ENCODE measurements at places on chromosomes 12 and 14.

DNA sequence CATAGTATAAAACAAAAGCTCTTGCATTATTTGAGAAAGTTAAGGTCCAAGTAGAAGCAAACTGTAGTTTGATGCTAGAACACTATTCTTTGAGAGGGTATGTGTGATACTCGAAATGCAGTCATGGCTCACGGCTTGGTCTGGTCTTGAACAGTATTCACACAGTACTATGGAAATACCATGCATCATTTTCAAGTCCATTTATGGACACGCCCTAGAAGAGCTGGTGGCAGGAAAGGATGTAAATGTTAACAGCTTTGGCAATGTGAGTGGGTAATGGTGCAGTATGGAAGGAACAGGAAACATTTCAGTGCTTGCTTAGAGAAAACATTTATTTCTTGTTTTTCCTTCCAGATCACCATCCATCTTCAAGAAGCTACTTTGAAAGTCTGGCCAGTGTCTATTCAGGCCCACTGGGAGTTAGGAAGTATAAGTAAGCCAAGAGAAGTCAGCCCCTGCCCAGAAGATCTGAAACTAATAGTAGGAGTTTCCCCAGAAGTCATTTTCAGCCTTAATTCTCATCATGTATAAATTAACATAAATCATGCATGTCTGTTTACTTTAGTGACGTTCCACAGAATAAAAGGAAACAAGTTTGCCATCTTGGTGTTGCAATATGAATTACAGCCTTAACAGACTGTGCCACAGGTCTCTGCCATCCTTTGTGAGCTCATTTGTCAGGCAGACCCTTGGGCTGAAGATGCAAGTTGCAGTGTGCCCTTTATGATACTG lies 5.7 kb upstream of the AKAP5 start:
- DNase-seq: no peak

DNA sequence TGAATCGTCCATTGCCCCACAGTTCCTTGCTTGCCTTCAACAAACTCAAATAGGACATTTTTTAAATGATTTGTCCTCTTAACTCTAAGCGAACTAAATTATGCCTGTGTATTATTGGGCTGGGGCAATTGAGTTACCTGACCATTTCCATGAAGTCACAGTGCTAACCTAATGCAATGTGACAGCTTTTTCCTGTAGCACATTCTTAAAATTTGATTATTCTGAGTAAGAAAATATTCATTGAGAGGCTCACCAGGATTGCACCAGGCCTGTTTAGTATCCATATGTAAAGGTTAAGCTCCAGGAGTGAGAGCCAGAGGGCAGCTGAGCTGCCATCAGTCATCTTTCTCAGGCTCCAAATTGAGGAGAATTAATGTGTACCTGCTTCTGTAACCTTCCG lies 90.9 kb downstream of the GPR65 start:
- no peak for DNase-seq

GRCh38 chr12:71142016-71142415 lies 15.8 kb downstream of the TSPAN8 start:
- DNase-seq: no peak

GRCh38 chr12:18908191-18908590 lies 170.3 kb downstream of the CAPZA3 start:
- no peak for DNase-seq

- no peak for DNase-seq
These were observed 27.9 kb downstream of the ACTN1 start for GRCh38 chr14:68951035-68951797.

DNA sequence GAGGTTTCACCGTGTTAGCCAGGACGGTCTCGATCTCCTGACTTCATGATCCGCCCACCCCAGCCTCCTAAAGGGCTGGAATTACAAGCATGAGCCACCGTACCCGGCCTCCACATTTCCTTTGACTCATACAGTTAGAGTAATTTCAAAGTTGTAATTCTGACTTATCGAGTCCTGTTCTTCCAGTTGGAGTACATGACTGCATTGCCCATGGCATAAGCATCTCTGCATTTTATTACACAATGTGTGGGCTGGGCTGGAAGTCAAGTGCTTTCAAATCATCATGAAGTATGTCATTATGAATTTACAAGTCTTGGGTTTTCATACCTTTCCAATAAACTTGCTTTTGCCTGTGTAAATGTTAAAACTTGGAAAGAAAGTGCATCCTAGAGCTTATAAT lies 1295.7 kb upstream of the FLRT2 start:
- DNase-seq: no peak

DNA sequence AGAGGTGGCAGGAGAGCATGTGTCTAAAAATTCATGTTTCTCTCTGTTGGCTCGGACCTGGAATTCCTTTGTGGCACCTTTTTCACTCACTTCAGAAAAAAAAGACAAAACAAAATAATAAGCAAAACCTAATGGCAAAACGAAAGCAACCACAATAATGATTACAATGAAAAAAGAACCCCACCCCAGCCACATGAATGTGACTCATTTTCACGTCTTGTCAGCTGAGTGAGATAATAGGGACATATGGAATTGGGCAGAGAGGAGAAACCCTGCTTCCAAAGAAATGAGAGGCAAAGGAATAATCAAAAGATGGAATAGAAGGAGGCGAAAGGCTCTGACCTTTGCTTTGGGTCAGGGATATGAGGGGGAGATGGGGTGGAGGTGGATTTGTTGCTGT lies 143.4 kb downstream of the SLC8A3 start:
- DNase-seq: no peak

GRCh38 chr12:13373803-13374202 lies 177.3 kb downstream of the EMP1 start:
- no peak for DNase-seq

- no peak for DNase-seq
These were observed 117.8 kb downstream of the FIGNL2 start for GRCh38 chr12:51730745-51731144.
